Peyer's patch (tissue), 4 donors: ENCODE measurements at places on chromosomes 6 and 20. TPM values are rescaled to one million over a fixed set of nuclear protein-coding genes. Genes with fewer than 3 reads are reported as not detected.

QRSL1 gene
- total RNA-seq = 10.9 TPM

GRCh38 chr6:32905078-32905477 is 35.8 kb downstream of the HLA-DMB start:
- no peak for DNase-seq
- no peaks in the 10 kb centered on the region for H3K36me3 ChIP-seq
- no peak overlapping the region for H3K27ac ChIP-seq
- H3K27me3 ChIP-seq = no peaks in the 10 kb centered on the region
- no peaks in the 10 kb centered on the region for H3K4me1 ChIP-seq

LAMA4 gene
- total RNA-seq = 10.0 TPM

RBPJL gene
- total RNA-seq = not detected

DNA sequence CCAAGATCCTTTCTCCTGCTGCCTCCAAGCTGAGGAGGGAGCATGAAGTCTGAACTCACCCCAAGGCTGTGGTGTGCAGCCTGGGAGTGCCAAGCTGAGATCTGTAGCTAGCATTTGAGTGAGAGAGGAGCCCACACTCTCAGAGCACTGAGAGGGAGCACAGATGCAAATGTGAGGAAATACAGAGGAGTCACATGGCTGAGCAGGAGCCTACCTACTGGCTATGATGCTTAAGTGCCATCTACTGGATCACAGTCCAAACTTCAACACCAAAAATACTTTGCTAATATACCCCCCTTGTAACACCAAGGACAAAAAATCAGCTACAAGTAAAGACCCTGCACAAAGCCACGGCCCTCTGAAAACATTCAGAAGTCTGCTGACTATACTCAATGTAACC is 94.4 kb upstream of the IMPG1 start:
- H3K27ac ChIP-seq = no peak overlapping the region
- no peaks in the 10 kb centered on the region for H3K36me3 ChIP-seq
- H3K4me3 ChIP-seq = no peak overlapping the region
- H3K27me3 ChIP-seq = no peaks in the 10 kb centered on the region
- H3K4me1 ChIP-seq = no peaks in the 10 kb centered on the region

DNA sequence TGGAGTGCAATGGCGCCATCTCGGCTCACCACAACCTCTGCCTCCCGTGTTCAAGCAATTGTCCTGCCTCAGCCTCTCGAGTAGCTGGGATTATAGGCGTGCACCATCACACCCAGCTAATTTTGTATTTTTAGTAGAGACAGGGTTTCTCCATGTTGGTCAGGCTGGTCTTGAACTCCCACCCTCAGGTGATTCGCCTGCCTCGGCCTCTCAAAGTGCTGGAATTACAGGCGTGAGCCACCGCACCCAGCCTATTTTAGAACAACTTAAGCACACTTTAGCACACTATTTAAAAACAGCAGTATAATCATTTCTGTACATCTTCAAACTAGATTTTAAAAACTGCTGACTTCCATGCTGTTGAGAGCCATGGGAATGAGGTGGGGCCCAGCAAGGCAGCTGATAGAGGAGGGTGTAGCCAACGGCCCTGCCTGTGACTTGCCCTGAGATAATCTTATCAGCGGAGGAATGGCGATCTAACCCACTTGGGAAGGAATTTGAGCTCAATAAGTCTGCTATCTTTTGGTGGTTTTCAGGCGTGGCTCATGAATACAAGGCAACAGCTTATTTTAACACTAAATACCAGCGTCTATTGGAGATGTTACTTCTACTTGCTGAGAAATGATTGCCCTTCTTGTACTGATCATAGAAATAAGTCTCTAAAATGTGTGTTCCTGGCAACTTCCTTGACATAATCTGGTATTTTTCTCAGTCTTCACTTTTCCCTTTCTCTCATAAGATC is 12.1 kb downstream of the ZDHHC14 start:
- no peaks in the 10 kb centered on the region for H3K27me3 ChIP-seq
- no peaks in the 10 kb centered on the region for H3K4me1 ChIP-seq
- DNase-seq = peak; percentile 51
- no peak overlapping the region for H3K27ac ChIP-seq
- H3K36me3 ChIP-seq = no peaks in the 10 kb centered on the region
- H3K4me3 ChIP-seq = no peak overlapping the region

ENPP5 gene
- 5.1 TPM for total RNA-seq

DNA sequence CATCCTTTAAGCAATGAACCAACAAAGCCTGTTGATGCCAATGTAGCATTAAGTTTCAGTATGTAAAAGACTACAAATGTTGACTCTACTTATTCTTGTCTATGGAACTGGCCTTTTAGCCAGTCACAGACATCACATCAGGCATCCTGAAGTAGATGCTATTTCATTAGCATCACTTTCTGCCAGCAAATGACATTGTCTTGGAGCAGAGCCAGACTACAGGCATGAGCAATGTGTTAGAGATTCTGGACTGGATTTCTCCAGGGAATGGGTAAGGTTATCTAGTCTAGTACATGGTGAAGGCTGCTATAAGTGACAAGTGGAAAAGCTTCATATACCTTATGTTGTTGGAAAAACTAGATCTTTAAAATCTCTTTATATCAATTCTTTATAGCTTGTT is 142.9 kb downstream of the ADGRB3 start:
- H3K4me1 ChIP-seq = no peaks in the 10 kb centered on the region
- no peaks in the 10 kb centered on the region for H3K36me3 ChIP-seq
- H3K27me3 ChIP-seq = no peaks in the 10 kb centered on the region

- H3K4me3 ChIP-seq = no peak overlapping the region
- H3K27me3 ChIP-seq = no peaks in the 10 kb centered on the region
- no peak overlapping the region for H3K27ac ChIP-seq
- H3K36me3 ChIP-seq = no peaks in the 10 kb centered on the region
- no peaks in the 10 kb centered on the region for H3K4me1 ChIP-seq
Measured at GRCh38 chr6:168061269-168062210, 17.5 kb downstream of the FRMD1 start.

DNA sequence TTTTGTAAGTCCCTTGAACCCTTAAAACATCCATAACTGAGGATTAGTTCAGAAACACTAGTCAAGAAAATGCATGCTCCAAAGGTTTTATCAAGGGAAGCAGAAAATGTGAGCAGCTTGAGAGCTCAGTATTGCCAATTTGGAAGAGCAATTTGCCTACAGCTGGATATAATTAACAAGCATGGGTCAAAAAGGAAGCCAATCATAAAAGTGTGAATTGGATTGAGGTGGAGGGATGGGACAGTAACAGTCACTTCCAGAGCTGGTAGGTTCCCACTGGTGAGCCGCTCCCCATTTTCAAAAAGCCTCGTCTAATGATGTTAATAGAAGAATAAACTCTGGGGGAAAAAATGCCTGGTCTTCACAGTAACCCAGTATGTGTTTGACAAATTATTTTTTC is 5.0 kb upstream of the PTPRK start:
- no peaks in the 10 kb centered on the region for H3K4me1 ChIP-seq
- H3K27me3 ChIP-seq = no peaks in the 10 kb centered on the region
- H3K36me3 ChIP-seq = no peaks in the 10 kb centered on the region
- H3K4me3 ChIP-seq = no peak overlapping the region

GRCh38 chr6:163998496-163998895 is 584.0 kb downstream of the QKI start:
- DNase-seq = no peak
- no peaks in the 10 kb centered on the region for H3K27me3 ChIP-seq
- no peak overlapping the region for H3K27ac ChIP-seq
- H3K4me1 ChIP-seq = no peaks in the 10 kb centered on the region
- H3K4me3 ChIP-seq = no peak overlapping the region
- no peaks in the 10 kb centered on the region for H3K36me3 ChIP-seq

GRCh38 chr6:110325197-110325596 is 33.0 kb downstream of the METTL24 start:
- no peaks in the 10 kb centered on the region for H3K36me3 ChIP-seq
- H3K27me3 ChIP-seq = no peaks in the 10 kb centered on the region
- H3K27ac ChIP-seq = peak overlapping the region; percentile 48
- no peaks in the 10 kb centered on the region for H3K4me1 ChIP-seq
- no peak overlapping the region for H3K4me3 ChIP-seq

PRL gene
- total RNA-seq = not detected

CYP21A2 gene
- total RNA-seq = not detected

- H3K4me1 ChIP-seq = peaks cover 8% of the 10 kb centered on the region
- no peak overlapping the region for H3K4me3 ChIP-seq
- no peaks in the 10 kb centered on the region for H3K27me3 ChIP-seq
- no peaks in the 10 kb centered on the region for H3K36me3 ChIP-seq
- peak; percentile 63 for DNase-seq
- peak overlapping the region; percentile 73 for H3K27ac ChIP-seq
Measured at GRCh38 chr20:50415516-50416268, 94.5 kb upstream of the PTPN1 start.
